Urinary bladder (tissue), 4 donors: ENCODE measurements at places on chromosomes 7 and 10. TPM values are rescaled to one million over a fixed set of nuclear protein-coding genes. Genes with fewer than 3 reads are reported as not detected.

GRCh38 chr10:11879387-11880094, 56.4 kb downstream of the PROSER2 start:
- DNase-seq, result no peak

- no peak for DNase-seq
Observed at GRCh38 chr7:114952296-114952695, 30.4 kb downstream of the MDFIC start.

DNA sequence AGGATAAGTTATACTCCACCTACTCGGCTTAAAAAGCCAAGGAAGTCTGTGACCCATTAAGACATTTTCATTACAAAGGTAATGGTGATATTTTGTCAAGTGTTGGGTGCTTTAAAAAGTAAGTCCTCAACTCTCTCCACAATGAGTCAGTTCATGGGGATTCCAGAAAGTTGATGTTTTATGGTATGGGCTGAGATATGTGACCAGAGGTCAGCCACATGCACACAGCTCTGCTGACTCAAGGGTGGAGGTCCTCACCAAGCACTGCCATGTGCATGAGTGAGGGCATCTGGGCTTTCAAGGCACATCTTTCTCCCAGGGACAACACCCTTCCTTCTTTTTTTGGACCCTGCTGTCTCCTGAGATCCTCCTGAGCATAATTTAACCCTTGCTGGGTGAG, 292.9 kb downstream of the PTEN start:
- no peak for DNase-seq

NPFFR1 gene
- 0.05 TPM for total RNA-seq

- no peak for DNase-seq
Observed at GRCh38 chr7:127594490-127594889, 954 bp downstream of the FSCN3 start.

DNA sequence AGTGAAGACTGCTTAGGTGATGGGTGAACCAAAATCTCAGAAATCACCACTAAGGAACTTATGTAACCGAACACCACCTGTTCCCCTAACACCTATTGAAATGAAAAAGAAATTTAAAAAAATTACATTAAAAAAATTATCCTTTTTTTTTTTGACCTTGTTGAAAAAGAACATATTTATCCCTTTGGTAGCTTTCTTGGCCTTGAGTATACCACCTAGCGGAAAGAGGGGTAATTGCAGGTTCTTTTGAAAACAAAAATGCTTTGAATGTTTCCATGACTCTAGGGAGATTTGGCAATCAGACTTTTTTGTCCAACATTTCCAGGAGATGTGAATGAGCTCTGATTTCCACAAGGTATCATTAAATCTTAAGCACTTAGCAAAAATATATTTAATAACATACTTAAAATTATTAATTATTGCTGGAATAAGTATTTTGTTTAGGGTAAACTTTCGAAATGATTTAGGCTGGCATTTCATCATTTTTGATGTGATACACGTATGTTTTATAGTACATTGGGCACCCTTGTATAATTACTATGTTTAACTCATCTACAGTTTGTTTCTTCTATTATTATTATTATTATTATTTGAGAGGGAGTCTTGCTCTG, 47.0 kb upstream of the ELMO1 start:
- DNase-seq, result no peak

GRCh38 chr7:117124591-117125220, 171.4 kb downstream of the ST7 start:
- no peak for DNase-seq

OR6V1 gene
- not detected for total RNA-seq

GRCh38 chr10:2964632-2965296, 102.6 kb upstream of the PFKP start:
- no peak for DNase-seq

- no peak for DNase-seq
Observed at GRCh38 chr10:22992075-22992474, 64.2 kb downstream of the ARMC3 start.

- no peak for DNase-seq
Observed at GRCh38 chr7:90723866-90724265, 127.7 kb downstream of the CDK14 start.
